Activated CD4-positive, CD25-positive, alpha-beta regulatory T cell (primary cell): ENCODE measurements at places on chromosomes 13 and 19.

DNA sequence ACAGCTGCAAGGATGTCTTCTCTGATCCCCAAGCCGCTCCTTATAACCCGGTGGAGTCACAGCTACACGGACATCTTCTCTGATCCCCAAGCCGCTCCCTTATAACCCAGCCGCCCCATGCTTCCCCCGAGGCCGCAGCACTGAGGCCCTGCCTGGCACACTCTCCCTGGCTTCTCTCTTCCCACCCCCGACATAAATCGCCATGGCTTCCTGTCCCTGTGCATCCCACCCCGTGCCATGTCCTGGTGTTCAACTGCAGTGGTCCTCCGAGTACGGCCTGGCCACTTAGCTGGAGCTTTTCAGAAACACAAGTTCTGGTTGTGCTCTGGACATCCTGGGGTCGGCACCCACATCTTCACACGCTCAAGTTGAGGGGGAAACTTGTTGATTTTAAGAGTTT lies 60.4 kb downstream of the RASA3 start:
- no peak for DNase-seq

- DNase-seq: no peak
Measured at GRCh38 chr13:42066542-42066941, 18.1 kb downstream of the DGKH start.

DNA sequence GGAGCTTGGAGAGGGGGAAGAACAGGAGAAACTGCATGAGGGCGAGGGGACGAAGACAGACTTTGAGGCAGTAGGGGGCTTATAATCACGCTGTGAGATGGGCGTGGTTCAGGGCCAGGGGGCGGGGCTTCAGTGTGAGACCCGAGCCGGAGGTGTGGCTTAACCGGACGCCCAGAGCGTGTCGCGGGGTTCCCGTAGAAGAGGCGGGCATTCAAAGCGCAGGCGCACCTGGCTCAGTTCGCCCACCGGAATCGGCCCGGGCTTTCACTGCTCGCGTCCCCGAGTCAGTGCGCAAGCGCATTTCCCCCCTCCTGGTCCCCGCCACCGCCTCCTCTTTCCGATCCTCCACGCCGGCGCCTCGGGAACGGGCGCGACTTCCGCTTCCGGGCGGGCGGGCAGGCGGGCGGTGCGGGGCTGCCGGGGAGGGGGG lies 225 bp upstream of the ZNF865 start:
- peak; percentile 97 for DNase-seq

DNA sequence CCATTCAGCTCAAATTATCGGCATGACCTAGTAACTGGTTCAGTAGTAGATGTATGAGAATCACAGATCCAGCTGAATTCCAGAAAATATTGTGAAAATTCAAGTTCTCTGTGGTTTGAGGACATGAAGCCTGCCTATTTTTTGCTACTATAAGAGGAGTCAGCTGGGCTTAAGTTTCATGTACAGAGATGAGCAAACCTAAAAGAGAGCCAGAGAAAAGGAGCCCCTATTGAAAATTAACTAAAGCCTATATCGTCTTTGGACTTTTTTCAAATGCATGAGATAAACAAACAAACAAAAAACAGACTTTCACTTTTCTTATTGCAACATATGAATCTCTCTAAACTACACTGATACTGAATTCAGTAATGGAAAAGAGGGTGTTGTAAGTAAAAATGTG lies 106.8 kb upstream of the SPRY2 start:
- DNase-seq: no peak

GRCh38 chr13:75145927-75146326 lies 336.0 kb downstream of the TBC1D4 start:
- no peak for DNase-seq
